ENCODE measurements at places on chromosomes 13 and 19.

GRCh38 chr19:38252385-38252784 lies 3.8 kb downstream of the PPP1R14A start:
- no peak for DNase-seq

GRCh38 chr13:99895444-99896368 lies 75.9 kb downstream of the ZIC5 start:
- no peak for DNase-seq

DNA sequence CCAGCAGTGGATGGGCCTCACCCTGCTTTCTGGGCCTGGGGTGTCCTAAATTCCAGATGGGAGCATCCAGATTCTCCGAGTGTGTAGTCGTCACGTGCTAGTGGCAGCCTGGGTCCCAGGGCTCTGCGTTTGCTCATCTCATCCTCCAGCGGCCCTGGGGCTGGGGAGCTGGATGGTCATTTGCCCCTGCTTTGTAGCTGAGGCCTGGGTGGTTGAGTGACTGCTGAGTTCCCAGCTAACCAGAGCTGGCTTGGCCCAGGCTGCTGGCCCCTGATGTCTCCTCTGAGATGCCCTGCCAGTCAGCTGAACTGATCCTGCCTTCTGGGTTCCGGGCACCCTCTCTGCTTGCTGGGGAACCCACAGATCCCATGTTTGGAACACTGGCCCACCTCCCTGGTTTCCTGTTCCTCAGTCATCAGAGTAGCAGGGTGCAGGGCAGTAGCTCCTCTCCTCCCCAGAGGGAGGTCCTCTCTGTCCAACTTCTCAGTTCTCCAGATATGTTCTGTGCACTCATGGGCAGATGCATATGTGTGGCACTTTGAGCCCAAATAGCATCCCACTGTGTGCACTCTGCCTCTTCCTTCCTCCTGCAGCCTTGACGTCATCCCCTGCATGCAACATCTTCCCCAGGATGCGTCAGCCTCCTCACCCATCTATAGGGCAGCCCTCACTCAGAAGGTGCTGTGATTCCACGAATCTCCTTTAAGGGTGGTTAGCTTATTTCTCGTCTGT lies 22.4 kb upstream of the CRTC1 start:
- DNase-seq, result no peak

GRCh38 chr19:7928741-7929701 lies 3.1 kb upstream of the CTXN1 start:
- DNase-seq, result no peak

DNA sequence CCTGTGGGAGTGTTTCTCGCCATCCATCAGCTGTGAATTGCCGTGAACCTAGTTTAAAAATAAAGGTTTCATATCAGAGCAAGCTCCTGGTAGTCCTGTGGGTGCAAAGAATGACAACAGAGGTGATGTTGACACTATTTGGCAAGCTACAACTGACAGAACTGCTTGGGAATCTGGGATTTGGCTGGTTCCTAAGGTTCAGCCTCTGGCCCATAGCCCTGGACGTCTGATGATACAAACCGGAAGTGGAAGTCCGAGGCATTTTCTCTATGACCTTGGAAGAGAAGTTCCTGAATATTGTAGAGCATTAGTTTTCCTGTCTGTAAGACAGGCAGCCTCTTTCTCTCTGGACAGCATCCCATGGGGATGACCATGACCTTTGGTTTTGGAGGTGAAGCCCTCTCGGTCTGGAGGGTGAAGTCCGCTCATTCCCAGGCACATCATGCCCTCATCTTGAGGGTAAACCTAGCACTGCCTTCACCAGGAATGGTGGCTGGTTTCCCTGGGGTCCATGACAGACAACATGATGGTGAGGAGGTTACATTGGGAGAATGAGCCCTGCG lies 29.1 kb downstream of the GATAD2A start:
- no peak for DNase-seq

DNA sequence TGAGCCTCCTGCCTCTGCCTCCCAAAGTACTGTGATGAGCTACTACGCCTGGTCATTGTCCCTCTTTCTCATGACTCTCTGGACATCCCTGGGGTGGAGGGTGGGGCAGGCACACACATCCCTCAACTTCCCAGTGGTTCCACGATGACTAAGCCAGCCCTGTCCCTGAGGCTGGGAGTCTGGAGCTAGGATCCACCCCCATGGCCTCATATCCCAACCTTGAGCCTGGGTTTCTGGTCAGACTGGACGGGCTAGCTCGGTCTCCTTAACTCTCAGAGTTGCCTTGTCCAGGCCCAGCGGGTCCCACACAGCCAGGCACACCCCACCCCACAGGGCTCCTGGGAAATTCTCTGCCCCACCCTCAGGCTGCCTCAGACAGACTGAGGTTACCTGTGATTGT lies 19.6 kb downstream of the IER2 start:
- DNase-seq, result no peak

DNA sequence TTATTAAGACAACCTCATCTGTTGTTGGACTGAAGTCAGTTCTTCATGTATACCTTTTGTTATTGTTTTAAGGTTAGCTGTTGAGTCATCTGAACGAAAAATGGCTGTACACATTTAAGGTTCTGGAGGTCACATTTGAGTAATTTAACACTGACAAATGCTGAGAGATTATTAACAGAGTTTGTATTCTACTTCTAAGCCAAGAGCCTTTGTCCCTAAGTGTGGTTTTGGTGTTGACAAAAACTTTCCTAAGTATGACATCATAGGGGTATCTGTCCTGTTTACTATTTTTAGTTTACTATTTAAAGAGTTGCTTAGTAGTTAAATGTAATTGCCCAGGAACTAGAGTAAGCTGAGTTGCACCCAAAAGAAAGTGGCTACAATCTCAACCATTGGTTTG lies 71.9 kb downstream of the CDK8 start:
- DNase-seq, result no peak

Measured in hypothalamus (tissue), 51 donors.